ENCODE measurements at places on chromosomes 13 and 19.

DNA sequence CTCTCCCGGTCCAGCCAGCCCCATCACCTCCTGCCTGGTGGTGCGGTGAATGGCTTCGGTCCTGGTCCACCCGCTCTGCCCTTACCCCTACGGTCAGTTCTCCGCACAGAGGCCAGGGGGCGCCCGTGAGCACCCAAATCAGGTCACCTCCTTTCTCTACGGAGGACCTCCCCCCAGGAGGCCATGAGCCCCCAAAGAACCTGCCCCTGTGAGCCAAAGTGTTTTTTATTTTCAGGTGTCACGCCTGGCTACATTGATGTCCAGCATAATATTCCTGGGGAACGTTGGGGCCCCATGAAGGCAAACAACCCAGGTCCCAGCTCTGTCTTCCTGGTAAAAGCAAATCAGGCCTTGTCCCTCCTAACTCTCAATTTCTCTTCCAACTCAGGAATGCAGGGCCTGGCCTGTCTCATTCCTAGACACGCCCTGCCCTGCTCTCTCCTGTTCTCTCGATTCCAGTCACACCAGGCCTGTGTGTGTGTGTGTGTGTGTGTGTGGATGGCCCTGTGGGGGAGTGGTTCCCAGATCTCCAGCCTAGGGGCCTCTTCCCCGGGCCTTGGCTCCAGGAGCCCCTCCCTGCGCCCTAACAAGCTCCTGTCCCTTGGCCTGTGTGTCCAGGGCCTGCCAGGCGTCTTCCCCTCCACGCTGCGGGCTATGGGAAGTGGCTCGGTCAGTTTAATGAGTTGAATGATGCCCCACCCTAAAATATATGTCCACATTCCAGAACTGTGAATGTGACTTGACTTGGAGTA lies 9.7 kb upstream of the GIPC1 start:
- peak; percentile 64 for ATAC-seq

DNA sequence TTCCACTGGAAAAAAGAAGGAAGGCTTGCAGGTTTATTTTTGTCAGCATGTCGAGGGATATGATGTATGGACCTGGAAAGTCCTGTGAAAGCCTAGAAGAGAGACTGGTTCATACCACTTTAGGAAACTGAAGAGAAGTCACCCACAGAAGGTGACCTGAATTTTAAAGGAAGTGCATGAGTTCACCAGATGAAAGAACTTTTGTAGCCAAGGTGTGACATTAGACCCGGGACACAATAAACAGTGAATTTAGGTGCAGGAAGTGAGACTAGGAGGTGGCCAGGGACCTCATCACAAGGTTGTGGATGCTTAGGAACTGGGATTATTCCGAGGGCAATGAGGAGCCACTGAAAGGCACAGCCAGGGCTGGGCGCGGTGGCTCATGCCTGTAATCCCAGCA lies 79.1 kb downstream of the ZNF429 start:
- no peak for ATAC-seq

- no peak for ATAC-seq
Measured at GRCh38 chr19:36773223-36773579, 594 bp upstream of the ZNF850 start.

GRCh38 chr13:37068962-37069361 lies 9.5 kb upstream of the SUPT20H start:
- ATAC-seq: no peak

DNA sequence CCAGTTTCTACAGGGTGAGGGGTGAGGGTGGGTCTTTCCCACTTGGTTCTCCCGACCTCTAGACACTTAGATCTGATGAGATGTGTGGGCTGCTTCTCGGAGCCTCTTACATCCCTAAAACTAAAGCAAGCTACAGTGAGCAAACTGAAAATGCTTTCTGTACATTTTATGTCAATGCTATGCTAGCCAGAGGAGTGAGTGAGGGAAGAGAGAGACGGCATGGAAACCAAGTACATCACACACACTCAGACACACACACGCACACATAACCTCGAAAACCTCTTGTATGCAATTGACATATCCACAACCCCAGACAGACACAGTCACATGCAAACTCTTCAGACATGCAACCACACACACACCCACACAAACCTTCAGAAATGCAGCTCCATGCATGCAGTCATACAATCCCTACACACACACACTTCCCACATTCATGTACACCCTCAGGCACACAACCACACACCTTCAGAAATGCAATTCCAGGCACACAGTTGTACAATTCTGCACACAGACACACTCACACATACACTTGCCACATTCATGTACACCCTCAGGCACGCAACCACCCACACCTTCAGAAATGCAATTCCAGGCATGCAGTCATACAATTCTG lies 1.4 kb downstream of the SLC1A6 start:
- no peak for ATAC-seq

DNA sequence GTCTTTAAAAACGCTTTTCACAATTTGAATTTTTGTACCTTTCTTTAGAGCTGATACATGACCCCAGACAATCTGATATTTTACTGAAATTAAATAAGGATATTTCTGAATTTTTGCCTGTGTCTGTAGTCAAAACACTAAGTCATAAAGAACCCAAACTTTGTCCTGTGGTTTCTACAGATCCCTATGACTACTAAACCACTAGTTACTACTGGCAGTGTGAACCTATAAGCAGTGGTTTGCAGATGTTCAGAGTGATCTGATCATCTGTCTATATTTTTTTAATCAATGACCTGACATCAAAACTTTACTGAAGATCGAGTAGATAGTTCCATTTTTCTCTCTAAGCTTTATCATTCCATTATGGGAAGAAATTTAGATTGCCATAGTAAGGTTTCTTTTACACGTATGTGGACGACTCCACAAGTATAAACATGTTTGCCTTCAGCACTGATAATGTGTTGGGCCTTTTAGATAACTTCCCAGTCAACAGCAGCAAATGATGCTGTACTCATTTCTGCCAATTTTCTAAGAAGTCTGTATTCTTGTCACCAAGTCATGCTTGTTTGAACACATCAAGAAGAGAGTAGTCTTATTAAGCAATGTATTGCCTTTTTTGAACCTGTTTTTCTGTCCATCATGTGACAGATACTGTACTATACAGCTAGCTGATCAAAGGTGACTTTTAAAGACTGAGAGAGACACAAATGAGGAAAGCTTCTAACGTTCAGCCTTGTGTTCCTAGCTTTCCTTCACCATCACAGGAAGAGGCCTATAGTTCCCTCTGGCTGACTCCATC lies 21.8 kb downstream of the POLR1D start:
- no peak for ATAC-seq

DNA sequence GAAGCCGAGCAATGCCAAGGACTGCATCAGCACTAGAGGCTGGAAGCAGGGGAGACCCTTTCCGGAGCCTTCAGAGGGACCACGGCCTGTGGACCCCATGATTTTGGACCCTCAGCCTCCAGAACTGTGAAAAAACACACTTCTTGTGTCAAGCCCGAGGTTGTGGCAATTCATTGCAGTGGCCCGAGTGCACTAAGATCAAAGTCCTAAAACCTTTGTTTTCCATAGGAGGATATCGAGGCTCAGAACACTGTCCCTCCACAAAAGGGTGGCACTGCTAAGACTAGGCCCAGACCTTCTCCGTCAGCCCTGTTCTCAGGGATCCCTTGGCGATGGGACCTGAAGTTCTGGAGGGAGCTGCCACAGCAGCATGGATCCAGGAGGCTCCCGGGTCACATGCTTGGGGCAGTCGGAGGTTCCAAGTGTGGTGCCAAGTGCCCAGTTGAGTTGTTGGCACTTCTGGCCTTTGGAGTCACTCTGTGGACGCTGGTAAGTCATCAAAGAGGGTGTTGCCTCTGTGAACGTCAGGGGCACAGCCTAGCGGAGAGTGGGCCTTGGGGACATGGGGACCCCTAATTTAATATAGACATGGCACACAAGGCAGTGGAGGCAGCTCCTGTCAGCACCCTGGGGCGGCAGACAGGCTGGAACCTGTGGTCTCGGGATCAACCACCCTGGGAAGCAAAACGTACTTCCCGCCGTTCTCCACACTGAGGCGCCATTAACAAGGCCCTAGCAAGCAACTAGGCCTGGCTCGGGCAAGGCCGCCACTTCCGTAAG lies 199.2 kb downstream of the COL4A1 start:
- ATAC-seq: no peak

DNA sequence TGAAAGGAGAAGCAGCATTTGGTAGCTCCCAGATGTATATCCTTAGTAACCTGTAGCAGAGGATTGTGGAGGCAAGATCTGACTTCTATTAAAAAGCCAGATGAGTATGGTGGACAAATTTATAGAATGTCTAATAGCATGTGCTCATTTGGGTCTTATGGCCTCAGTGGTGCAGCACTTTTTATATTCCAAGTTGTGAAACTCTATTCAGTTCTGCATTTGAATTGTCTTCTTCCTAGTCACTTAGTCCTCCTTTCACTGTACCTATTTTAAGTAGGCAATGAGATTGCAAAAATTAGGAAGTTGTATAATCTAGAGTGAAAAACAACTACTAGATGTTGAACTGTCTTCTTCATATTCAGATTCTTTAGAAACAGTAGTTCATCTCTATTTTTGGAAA lies 412.5 kb upstream of the PCDH9 start:
- ATAC-seq: no peak

DNA sequence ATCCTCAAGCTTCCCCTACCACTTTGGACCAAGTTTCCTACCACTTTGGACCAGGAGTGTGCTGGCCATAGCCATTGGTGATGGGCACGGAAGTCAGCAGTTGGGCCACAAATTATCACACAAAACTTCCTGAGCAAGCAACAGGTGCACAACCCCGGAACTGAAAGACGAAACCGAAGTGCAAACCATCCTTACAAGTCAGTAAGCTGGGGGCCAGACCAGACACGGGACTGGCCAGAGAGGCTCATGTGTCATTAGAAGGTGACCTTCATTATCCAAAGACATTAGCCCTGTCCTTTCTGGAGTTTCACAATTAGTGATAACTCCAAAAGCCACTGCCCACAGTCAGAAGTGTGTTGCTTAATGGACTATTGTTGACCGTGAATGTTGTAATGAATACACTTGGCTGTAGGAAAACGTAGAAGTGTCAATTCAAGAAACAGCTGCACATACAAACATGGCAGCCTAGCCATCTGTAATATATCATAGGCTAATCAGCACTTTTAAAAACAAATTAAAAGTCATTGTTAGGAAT lies 244.1 kb upstream of the IRS2 start:
- ATAC-seq: no peak

DNA sequence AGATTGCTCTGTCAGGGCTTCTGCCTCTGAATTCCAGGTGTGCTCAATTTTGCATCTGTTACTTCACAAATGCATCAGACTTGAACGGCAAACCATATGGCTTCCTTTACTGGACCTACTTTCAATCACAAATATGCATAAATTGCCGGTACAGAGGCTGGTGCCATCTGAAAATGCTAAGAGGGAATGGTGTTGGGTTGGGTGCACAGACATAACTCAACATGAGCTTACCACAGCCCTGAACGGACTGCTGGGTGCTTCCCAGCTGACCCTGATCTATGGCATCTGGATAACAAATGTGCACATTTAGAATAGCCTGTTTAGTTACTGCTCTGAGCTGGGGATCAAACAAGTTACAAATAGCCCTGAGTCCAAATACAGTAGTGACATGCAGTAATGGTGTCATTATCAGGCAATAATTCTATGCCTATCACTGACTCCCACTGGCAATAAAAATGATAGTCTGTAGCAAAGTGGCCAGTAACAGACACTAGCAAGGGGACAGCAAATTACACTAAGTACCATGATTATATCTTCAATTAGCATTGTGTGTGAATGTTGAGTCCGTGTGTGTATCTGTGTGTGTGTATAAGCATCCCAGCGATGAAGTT lies 927.3 kb downstream of the DIAPH3 start:
- ATAC-seq: no peak

DNA sequence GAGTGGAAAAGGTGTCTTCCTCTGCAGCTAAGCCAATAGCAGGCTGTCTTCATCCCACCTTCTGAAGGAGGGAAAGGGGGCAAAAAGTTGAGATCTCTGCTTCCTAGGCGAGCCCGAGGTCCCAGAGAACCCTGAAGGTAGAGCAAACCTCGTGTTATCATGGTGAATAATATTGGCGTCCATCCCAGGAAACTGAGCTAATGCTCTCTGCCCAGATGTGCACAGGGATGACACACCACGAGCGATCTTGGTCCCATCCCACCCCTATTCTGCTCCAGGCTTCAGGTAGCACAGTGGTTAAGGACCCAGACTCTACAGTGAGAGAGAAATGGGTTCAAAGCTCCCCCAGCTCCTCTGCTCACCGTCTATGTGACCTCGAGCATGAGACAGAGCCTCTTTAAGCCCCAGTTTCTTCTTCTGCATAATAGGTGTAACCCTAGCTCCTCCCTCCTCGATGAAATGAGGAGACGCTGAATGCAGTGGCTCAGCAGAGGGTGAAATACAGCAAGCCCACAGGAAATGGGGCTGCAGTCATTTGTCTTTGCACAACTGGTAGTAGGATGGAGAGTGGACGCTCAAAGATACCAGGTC lies 9.9 kb upstream of the CEACAM20 start:
- no peak for ATAC-seq
